ENCODE measurements at places on chromosomes 16 and 17. TPM values are rescaled to one million over a fixed set of nuclear protein-coding genes. Genes with fewer than 3 reads are reported as not detected.

- no peak for DNase-seq
Measured at GRCh38 chr17:36894177-36894576, 43.1 kb upstream of the LHX1 start.

DNA sequence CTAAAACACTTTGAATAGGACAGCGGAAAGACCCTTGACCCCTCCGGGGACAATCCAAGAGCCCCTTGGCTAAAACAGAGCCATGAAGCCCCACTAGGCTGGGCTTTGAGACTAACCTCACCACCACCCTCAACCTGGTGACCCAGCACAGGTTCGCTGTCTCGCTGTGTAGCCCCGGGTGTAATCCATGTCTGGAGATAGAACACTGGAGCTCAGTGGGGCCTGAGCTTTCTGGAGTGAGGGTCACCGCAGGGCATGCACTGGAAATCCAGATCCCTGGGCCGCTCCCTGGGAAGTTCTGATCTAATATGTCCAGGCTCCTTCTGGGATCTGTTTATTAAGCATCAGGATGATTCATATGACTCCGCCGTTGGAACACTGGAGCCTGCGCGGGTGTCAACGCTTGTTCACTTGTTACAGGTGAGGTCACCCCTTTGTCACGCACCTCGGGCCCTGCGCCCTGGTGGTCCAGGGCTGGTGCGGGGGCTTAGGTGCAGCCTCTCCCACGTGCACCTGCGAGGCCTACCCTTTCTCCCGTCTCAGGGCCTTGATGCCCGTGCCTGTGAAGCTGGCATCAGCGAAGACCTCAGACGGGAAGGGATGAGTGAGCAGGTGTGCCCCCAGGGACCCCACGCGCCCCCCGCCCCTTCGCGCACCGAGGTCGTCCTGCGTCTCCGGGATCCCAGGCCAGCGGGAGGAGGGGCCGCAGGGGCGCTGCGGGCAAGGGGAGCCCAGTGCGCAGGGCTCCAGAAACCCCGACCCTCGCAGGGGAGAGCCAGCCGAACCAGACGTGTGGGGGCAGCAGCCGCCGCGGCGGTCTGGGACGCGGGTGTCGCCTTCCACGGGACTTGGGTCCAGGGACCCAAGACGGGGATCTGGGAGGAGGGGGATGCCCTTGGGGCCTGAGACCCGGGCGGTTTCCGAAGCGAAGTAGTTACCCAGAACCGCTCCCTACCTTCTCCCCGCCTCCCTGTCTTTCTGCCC, 224.1 kb upstream of the FOXF1 start:
- no peak for DNase-seq

DNA sequence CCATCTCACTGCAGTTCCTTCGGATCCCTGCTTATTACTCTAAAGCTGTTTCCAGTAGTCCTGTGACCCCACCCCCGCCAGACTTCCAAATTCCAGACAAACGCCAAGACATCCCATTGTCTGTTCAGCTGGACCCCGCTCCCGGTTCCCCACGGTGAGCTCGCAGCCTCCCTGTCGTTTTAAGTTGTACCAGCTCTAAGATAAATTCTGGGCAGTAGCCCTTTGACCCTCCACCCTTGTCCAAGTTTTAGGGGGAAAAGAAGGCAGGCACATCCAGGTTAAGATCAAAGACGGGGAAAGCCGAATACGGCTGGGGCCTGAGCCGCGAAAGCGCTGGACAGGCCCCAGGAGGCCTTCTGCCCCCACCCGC, 589 bp downstream of the ARL6IP1 start:
- no peak for DNase-seq

GRCh38 chr17:57555636-57556175, 189.4 kb downstream of the CCDC182 start:
- no peak for DNase-seq

DNA sequence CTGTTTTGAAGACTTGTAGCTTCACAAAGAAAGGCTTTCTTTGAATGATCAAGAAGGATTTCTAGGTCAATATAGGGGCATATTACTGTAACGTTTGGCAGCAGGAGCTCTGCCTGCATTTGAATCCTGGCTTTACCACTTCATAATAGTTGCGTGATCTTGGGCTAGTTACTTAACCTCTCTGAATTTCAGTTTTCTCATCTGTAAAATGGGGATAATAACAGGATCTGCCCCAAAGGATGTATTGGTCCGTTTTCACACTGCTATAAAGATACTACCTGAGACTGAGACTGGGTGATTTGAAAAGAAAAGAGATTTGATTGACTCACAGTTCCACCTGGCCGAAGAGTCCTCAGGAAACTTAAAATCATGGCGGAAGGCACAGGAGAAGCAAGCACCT, 12.5 kb downstream of the BMERB1 start:
- DNase-seq, result no peak

DNA sequence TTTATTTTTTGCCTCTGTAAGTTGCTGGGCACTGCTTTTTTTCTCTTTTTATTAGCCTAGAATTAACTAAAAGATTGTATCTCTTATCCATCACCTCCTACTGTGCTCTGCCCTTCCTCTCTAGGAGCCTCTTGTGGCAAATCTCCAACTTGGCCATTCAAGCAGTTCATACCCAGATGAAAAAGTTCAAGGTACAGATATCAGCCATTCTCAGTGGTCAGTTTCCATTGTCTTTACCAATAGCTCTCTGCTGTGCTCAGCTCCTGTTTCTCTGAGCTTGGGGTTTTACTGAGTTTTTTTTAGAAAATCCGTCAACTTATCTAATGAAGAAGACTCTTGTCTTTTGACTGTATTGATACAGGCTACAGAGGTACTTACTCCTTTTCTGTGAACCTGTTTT, 15.6 kb downstream of the MOSMO start:
- no peak for DNase-seq

- DNase-seq, result no peak
Measured at GRCh38 chr16:82639666-82640336, 13.0 kb downstream of the CDH13 start.

- no peak for DNase-seq
Measured at GRCh38 chr17:34991606-34992005, 11.3 kb downstream of the LIG3 start.

DNA sequence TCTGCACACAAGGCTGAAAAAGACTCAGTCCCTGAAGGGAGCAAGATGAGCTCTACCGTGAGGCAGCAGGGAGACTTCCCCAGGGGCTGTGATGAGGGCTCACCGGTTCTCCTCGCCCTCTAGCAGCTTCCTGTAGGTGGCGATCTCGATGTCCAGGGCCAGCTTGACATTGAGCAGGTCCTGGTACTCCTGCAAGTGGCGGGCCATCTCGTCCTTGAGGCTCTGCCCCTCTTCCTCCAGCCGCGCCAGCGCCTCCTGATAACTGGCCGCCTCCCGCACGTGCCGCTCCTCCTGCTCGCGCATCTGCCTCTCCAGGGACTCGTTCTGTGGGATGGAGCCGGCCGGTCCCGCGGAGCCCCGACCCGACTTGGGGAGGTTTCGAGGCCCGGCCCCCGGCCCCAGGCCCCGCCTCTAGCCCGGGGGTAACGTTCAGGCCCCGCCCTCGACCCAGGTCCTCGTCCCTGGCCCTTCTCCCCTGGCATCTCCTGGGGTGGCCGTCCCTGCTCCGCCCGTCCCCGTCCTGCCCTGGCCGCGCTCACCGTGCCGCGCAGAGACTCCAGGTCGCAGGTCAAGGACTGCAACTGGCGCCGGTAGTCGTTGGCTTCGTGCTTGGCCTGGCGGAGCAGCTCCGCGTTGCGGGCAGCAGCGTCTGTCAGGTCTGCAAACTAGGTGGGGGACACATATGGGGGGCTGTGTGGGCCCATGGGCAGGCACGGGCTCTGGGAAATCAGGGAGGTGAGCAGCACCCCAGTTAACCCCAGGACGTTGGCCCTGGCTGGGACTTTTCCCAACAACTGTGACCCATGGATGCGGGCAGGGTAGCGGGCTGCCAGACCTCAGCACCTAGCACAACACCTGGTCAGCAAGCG, 3.9 kb downstream of the GFAP start:
- DNase-seq, result peak; percentile 94

GRCh38 chr16:1980030-1980769, 1.1 kb downstream of the NOXO1 start:
- no peak for DNase-seq

DNA sequence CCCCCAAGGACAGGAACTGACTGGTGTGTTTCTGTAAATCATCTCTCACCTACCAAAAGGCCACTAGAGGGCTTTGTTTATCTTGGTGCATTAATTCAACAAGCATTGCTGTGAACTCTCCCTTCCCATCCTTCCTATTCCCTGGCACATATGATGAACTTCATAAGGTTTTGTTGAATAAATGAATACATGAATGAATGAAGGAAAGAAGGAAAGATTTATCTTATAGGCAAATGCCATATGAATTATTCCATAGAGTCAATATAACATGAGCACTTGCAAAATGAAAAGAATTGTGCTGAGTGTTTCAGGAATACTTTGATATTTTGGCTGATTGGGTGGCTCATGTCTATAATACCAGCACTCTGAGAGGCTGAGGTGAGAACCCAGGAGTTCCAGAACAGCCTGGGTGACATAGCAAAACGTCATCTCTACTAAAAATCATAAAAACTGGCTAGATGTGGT, 4.3 kb downstream of the SPDYE4 start:
- no peak for DNase-seq

DNA sequence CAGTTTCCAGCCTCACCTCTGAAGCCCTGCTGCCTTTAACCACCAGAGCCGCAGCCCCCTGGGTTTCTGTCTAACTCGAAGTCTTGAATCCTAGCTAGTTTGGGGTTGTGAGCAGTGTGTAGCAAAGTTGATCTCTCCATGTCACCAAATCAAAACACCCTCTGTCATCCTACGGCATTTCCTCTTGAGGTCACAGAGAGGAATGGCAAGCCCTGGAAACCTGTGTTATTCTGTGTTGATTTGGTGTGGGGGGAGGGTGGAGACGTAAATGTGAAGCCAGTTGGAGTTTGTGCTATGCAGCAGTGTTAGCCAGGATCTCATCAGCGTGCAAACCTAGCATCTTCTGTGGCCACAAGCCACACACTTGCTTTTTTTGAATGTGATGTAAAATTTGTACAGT, 5.1 kb upstream of the LGALS9 start:
- no peak for DNase-seq

GRCh38 chr16:31022544-31023251, 10.7 kb upstream of the STX4 start:
- no peak for DNase-seq

HAP1 gene
- total RNA-seq, result not detected

EVI2A gene
- not detected for total RNA-seq

MYOCD gene
- total RNA-seq, result 11.9 TPM

CD300LG gene
- not detected for total RNA-seq

MAF gene
- 15.8 TPM for total RNA-seq

WSCD1 gene
- total RNA-seq, result 4.4 TPM

IL17C gene
- not detected for total RNA-seq

PRCD gene
- total RNA-seq, result 0.92 TPM

SLFN14 gene
- not detected for total RNA-seq

LRRC37B gene
- 12.5 TPM for total RNA-seq

MRPS7 gene
- 41.1 TPM for total RNA-seq

All from chondrocyte (in vitro differentiated cells).